Amniotic epithelial cell (primary cell): ENCODE measurements at places on chromosomes 12 and 14.

- DNase-seq = peak; percentile 61
Observed at GRCh38 chr14:53032161-53032803, 81.4 kb upstream of the FERMT2 start.

DNA sequence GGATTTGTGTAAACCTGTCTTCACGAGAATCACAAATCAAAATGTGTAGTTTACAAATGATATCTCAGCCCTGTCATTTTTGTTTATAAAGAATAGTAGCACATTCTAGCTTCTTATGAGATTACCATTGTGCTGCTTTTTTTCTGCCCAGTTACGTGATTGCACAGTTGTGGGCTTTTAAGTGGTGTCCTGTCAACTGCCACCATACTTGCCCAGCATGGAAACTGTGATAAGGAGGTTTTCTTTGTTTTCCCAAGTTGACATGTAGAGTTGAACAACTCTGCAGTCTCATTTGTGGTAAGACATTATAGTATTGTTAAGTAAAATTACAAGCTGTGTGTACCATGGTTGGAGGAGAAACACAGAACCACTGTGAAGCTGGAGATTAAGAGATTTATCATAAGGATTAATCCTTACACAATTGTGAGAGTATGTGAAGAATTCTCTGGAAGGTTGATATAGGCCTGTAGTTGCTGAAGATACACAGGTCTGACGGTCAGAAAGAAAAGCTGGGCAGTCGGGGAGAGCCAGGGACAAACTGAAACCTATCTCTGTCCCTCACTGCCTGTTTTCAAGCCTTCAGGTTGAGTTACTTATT lies 12.2 kb downstream of the CHURC1 start:
- peak; percentile 60 for DNase-seq

- peak; percentile 76 for DNase-seq
Observed at GRCh38 chr12:124498275-124499189, 68.9 kb downstream of the NCOR2 start.

GRCh38 chr12:97075161-97075933 lies 168.3 kb downstream of the NEDD1 start:
- no peak for DNase-seq

GRCh38 chr12:53200458-53201176 lies 6.4 kb downstream of the ITGB7 start:
- DNase-seq = no peak

DNA sequence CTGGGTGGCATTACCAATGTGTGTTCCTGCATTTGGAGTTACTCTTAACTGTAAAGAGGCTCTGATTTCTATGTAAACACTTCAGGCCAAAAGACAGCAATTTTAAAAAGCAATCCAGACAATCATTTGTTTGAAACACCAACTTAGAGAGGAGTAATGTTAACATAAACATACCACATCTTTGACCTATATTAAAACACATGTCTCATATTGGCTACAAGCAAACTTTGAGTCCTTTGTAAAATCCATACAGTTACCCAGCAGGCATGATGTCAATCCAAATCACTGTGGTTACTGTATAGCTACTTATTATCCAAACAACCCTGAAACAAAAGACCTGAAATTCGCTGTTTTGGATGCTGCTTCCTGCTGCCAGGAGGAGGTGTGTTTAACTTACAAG lies 7.5 kb upstream of the G2E3 start:
- DNase-seq = no peak

DNA sequence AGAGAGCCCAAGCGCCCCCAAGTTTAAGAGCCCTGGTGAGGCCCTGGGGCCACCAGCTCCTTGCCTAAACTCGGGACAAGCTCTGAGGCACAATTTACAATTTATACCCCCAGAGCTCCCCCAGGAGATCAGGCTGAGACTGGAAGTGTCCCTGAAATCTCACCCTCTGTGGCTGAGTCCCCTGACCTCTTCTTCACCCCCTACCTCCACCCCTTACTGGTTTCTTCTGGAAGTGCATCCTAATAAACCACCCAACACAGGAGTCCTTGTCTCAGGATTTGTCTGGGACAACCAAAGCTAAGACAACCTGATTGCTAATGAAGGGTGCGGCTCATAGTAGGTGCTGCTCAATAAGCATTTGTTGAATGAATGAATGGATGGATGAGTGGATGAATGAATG lies 206.4 kb downstream of the BCL11B start:
- no peak for DNase-seq

GRCh38 chr14:54177641-54178621 lies 218.9 kb upstream of the CDKN3 start:
- no peak for DNase-seq

DNA sequence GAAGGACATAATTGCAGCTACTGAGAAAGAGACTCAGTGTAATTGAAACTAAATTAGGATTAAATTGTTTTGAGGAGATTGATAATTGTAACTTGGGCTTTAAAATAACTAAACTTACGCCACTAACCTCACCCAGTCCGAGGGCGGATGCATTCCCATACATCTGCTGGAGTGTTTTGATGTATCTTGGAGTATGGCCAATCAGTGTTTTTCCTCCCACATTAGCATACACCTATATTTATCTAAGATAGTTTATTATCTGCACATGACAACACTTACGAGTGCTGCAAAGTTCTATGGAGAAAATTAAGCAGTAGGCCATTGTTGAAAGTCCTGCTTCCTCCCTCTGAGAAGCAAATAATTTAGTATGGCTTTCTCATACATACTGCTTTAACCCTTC lies 184.7 kb upstream of the PLEKHG7 start:
- DNase-seq = no peak

DNA sequence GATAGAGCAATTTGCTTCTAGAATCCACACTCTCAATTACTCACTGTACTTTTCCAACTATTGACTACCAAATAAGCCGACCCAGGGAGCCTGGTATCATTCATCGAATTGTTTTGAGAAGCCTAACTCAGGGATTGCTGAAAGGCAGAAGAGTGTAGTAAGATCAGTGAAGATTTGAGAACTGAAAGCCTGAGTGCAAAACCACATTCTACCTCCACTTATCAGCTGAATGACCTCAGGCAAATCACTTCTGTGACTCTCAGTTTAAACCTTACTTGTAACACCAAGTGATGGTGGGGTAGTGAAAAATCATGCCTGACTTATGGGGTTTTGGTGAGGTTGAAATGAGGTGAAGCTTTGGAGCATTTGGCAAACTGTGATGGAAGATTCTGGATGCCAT lies 126.1 kb upstream of the MAX start:
- no peak for DNase-seq

DNA sequence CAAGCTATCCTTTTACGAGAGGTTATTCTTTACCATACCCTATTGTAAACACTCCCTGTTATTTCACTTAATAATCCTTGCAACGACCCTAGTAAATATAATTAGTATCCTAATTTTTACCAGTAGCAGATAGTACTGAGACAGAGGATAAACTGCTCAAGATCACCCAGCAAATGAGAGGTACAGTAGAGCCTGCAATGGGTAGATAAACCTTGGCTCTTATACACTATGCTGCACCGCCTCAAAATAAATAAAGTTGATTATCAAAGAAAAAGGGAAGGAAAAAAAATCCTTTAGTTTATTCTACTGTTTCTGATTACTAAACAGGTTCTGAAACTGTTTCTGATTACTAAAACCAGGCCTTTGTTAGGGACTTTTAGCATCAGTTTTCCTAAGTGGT lies 22.5 kb downstream of the YBX3 start:
- no peak for DNase-seq

DNA sequence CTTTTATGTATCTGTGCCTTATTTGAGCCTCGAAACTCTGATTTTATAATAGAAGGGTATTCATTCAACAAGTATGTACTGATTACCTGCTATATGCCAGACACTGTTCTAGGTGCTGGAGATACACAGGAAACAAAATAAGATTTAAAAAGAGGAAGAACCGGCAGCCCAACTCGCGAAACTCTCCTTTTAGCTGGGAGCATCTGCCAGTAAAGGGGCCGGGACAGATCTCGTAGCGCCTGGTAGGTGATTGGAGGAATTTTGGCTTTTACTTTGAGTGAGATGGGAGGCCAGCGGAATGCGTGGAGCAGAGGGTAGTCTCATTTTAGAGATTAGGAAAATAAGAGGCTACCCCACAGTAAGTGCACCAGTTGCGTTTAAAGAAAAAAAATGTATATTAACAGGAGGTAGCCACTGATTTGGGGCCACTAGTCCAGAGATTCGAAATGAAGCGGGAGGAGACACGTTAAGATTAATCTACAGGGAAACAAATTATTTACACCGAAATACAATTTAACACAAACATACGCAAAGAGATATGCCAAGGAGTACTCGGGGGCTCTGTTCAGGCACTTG lies 520 bp upstream of the MON2 start:
- DNase-seq = peak; percentile 24

DNA sequence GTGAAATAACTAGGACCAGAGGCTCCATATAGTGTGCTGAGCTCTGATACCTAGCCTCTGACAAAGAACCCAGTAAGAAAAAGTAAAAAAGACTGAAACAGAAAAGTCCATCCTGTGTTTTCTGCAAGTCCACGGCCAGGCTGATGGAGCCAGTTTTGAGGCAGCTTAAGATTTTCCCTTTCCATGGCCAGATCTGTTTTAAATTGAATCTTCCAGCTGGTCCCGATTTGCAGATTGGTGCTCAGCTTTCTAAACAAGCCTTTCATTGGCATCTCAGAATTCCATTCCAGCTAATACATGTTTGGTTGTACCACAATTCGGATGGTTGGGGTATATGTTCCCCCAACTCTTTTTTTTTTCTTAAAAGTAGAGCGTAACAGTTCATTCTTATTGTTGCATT lies 152.0 kb downstream of the DACT1 start:
- DNase-seq = no peak

DNA sequence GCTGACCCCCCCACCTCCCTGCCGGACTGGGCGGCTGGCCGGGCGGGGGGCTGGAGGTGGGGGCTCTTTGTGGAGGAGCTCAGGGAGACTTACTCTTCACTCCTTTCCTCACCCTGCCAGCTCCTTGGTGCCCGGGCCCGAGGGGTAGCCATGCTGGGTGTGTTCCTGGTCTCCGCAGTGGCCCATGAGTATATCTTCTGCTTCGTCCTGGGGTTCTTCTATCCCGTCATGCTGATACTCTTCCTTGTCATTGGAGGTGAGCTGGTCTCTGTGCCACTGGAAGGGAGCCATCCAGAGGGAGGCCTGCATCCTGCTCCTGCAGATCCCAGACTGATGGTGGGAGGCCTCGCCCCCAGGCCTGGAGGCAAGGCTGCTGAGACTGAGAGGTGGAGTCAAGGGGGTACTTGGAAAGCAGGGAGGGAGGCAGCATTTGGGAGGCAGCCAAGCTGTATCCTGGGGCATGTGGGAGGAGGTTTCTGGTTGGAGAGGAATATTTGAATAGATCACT lies 19.7 kb downstream of the SOAT2 start:
- DNase-seq = peak; percentile 77

DNA sequence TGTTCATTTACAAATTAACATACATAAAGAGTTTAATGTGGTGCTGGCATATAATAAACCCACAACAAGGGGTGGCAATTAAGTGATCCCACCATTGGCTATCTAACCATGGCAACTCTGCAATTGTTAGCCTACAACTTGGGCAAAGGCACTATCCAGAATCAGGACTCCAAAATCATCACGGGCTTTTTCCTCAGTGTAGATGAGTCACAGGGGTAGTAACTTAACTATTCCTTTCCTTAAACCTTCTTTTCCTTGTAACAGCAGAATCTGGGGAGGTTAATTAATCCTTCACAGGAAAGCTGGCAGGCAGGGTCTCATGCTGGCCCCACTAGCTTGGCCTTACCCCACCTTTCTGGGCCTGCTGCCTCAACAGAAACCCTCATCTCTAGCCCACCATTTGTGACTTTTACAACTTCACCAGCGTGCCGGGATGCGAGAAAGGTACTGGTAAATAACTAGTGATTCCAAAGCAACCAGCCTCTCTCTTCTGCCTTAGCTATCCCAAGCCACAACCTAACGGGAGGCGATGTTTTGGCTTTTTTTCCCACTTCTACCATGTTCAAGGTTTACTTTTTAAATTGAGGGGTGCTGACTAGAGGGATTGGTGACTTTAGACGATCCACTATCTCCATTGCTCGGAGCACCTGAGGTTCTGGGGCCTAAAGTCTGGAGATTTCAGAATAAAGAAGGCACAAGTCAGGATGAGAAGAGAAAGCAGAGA lies 744 bp downstream of the ATP5MC2 start:
- no peak for DNase-seq
